DMS79 treated with DMSO at 0.1 percent for 48 hours (cell line): ENCODE measurements at places on chromosomes 3 and 15.
A peak's percentile ranks its signal among the peaks of the same experiment; 100 is the strongest.

- no peak for DNase-seq
Measured at GRCh38 chr3:190673148-190673547, 159.3 kb downstream of the IL1RAP start.

GRCh38 chr3:52086976-52087663, 30.7 kb upstream of the DUSP7 start:
- no peak for DNase-seq

GRCh38 chr15:66725464-66725785, 23.4 kb downstream of the SMAD6 start:
- no peak for DNase-seq

- DNase-seq, result no peak
Measured at GRCh38 chr3:184593220-184593927, 31.8 kb downstream of the EPHB3 start.

DNA sequence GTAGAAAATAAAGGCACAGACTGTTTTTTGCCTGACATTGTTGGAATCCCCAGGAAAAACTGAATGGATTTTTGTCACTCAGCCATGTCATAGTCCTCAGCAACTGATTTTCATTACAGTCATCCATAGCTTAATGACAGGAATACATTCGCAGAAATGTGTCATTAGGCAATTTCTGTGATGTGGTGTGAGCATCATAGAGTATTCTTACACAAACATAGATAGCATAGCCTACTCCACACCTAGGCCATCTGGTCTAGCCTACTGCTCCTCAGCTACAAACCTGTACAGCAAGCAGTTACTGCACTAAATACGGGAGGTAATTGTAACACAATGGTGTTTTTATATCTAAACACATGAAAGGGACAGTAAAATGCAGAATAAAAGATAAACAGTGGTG, 34.4 kb upstream of the FBN1 start:
- no peak for DNase-seq

DNA sequence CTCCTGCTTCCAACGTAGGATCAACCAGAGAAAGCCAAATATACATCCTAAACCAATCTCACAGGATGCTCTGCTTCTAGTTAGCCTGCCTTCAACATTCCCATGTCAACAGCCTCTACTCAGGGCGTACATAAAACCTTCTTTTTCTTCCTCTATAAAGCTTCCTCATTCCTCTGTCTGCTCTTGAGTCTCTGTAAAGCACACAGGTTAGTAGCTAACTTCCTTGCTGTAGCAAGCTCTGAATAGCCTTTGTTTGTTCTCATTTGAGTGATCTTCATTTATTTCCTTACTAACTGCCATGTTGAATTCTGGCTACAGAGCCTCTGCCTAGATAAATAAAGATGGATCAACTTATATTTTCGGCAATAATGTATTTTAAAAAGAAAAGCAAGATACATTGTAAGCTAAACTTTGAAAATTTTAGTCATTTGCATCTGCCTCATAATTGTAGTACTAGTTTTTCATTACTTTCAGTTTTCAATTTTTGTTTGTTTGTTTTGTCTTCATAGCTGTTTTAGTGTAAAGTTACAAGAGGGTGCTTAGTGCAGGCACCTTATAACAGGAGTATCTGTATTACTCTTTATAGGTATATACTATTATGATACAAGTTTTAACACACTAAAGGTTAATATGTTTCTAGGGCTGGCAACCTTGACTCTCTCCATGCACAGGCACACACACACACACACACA, 498.2 kb downstream of the PYDC2 start:
- DNase-seq, result no peak

GRCh38 chr3:140753865-140754754, 76.2 kb downstream of the TRIM42 start:
- DNase-seq, result peak; percentile 52

DNA sequence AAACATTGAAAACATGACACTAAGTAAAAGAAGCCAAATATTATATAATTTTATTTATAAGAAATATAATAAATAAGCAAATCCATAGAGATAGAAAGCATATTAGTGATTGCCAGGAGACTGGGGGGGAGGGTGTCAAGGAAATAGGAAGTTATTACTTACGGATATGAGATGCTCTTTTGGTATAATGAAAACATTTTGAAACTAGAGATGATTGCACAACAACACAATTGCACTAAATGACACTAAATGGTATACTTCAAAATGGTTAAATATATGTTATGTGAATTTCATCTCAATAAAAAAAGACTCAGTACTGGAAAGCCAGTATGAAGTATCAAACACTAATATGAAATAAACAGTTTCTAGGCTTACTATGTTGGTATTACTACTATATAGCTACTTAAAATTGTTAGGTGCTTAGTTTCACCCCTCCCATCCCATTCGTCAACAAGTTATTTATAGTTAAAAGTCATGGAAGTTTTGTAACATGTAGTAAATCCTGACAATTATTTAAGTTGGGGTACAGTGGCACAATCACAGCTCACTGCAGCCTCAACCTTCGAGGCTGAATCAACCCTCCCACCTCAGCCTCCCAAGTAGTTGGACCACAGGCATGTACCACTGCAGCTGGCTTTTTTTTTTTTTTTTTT, 43.7 kb downstream of the STAG1 start:
- DNase-seq, result no peak

- no peak for DNase-seq
Measured at GRCh38 chr3:16719426-16719825, 114.2 kb upstream of the DAZL start.

GRCh38 chr3:63557912-63558311, 94.6 kb upstream of the SNTN start:
- no peak for DNase-seq

- no peak for DNase-seq
Measured at GRCh38 chr15:60369696-60370095, 28.1 kb downstream of the ANXA2 start.

DNA sequence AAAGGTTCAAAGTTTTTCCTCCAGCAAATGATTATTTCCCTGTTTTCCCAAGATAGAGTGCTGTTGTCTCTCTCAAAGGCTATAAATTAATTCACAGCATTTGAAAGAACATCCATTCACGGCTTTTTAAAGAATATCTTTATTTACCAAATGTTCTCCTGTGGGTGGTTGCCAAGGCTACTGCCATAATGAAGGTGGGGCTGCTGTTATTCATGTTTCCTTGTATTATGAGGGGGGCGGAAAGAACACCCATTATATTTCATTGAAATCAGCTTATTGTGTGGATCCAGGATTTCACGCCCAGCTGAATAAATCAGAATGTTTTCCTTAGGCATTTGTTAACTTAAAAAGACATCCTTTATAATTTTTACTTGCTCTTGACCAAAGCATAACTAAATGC, 10.1 kb downstream of the SRP14 start:
- no peak for DNase-seq

GRCh38 chr15:47885920-47886319, 168.6 kb downstream of the SEMA6D start:
- no peak for DNase-seq

- DNase-seq, result no peak
Measured at GRCh38 chr15:100109486-100110035, 232.2 kb downstream of the ADAMTS17 start.

DNA sequence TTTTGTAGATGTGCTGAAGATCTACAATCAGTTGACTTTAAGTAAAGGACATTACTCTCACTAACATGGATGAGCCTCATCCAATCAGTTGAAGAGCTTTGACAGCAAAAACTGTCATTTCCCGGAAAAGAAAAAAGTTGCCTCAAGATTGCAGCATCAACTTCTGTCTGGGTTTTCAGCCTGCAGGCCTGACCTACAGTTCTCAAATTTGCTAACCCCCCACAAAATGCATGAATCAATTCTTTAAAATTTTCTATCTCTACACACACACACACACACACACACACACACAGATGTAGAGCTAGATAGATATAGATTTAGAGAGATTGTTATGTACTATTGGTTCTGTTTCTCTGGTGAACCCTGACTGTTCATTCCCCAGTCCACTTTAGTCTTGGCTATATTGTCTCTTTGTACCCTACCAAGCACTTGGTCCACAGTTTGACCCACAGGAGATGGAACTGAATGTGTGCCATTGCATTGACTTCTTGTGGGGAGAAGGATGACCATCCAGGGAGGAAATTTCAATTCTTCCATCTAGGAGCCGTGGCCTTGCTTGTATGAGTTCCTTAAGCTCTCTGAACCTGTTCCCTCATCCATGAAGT, 228.3 kb downstream of the CLSTN2 start:
- no peak for DNase-seq

- no peak for DNase-seq
Measured at GRCh38 chr3:176776622-176777175, 420.6 kb downstream of the TBL1XR1 start.

GRCh38 chr3:49912881-49913281, 9.2 kb upstream of the MST1R start:
- peak; percentile 41 for DNase-seq

- no peak for DNase-seq
Measured at GRCh38 chr3:59783468-59783988, 733.7 kb upstream of the CFAP20DC start.

- DNase-seq, result no peak
Measured at GRCh38 chr3:34200576-34200975, 402.1 kb downstream of the PDCD6IP start.

DNA sequence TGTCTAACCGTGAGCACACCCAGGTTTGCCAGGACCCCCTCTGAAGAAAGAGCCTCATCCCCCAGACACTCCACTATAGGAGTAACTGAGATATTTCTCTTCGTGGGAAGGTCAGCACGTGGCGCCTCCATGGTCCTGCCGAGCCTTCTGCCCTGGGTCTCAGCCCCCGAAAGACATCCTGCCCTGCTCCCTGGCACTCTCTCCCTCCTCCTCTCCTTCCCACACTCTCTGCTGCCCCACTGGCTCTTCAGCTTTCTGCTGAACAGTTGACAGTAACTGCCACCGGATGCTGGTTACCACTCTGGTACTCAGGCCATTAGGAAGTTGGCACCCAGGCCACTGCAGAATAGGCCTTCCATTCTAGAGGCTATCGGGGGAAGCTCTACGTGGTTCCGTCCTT, 185.2 kb downstream of the UACA start:
- DNase-seq, result no peak

DNA sequence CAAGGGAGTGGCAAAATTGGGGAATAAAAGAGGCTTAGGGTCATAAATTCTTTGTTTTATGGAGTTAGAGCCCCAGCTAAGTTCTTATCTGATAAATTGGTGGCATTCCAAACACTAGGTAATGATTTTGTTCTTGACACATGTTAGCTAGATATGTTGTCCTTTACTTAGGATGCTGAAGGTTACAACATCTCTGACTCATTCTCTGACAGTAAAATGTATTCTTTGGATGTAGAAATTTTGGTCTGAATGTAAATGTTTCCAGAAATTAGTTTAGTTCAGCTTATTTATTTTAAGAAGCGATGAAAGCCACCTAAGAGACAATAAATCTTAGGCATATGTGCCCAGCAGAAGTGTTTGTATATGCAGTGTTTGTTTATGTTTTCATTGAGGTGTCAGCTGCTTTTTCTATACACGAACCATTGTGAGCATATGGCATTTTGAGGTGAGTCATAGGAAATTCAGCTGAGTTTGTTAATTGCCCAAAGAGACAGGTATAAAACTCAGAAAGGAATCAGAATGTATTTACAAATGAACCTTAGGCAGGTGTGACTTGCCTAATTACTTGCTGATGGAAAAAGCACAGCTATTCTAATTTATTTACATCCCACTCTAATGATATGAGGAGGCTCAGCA, 247.7 kb downstream of the AGBL1 start:
- no peak for DNase-seq

DNA sequence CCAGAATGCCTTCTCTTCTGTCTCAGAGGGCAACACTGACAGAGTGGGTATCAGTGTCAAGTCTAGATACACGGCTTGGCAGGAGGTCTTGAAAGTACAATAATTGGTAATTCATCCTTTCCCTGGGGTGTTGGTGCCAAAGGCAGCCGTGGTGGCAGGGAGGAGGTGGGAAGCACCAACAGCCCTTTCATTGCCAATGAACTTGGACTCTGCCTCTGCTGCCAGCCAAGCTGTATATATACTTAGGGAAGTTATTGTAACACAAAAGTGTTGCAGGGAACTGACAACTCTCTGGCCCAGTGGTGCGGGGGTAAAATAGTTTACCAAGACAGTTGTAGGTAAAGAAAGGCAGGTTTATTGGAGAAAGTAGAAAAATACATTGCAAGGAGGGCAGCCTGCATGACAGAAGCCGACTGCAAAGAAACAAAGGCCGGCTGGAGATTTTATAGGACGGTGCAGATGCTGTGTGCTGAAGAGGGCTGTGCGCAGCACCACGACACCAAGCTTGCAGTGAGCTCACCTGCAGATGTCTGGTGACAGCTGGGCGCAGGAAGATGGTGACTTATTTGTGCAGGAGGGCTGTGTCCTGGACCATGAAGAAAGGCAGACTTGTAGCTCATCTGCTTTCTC, 4.0 kb upstream of the FAM3D start:
- DNase-seq, result no peak

DNA sequence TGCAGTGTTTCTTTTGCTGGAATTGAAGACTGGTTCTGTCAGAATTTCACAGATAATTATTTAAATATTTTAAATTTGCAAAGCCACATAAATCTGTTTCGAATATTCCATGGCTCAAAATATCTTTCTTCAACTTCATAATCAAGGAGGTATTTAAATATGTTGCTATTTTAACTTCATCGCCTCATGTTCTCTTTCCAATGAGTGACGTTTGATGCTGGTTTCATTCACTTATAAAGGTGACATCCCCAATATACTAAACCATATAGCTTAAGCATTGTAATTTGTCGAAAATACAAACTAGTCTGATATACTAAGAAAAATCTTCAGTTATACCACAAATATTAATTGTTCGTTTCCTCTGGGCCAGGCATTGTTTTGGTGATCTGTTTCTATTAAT, 22.5 kb downstream of the MBNL1 start:
- no peak for DNase-seq

GRCh38 chr3:169954142-169954756, 12.4 kb upstream of the SEC62 start:
- DNase-seq, result no peak

DNA sequence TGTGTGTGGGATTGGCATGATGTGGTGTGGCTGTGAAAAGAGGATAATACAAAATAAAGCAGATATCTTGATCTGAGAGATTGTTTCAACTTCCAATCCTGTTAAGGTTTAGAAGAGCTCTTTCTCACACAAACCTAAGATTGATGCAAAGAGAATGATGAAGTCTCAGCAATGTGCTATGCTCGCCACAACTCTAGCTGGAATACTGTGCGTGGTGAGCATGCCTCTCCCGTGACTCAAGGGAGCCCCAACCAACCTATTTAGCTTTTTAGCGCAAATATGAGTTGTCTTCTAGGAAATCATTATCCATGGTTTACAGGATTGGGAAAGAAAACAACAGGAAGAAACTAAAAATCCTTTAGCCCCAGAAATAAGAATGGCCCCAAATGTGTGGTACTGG, 28.5 kb downstream of the BTLA start:
- no peak for DNase-seq

DNA sequence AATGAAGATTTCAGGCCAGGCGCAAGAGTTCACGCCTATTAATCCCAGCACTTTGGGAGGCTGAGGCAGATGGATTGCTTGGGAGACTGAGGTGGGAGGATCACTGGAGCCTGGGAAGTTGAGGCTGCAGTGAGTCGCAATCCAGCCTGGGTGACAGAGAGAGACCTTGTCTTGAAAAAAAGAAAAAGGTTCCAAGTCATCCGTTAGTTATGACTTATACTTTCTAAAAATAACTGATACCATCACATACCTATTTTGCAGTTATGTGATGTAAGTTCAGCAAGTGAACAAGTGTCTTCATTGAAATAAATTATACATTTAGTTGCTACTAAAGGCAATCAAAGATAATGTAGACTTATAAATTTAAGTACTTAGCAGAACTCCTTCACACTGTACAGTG, 22.1 kb downstream of the CLPX start:
- DNase-seq, result no peak

GRCh38 chr3:119069725-119070124, 35.1 kb upstream of the IGSF11 start:
- DNase-seq, result no peak

GRCh38 chr15:70902107-70902506, 9.5 kb downstream of the LRRC49 start:
- DNase-seq, result no peak
